ENCODE measurements at places on chromosomes 1 and 21.

GRCh38 chr1:157106813-157107189, 7.2 kb upstream of the ETV3L start:
- DNase-seq = no peak

DNA sequence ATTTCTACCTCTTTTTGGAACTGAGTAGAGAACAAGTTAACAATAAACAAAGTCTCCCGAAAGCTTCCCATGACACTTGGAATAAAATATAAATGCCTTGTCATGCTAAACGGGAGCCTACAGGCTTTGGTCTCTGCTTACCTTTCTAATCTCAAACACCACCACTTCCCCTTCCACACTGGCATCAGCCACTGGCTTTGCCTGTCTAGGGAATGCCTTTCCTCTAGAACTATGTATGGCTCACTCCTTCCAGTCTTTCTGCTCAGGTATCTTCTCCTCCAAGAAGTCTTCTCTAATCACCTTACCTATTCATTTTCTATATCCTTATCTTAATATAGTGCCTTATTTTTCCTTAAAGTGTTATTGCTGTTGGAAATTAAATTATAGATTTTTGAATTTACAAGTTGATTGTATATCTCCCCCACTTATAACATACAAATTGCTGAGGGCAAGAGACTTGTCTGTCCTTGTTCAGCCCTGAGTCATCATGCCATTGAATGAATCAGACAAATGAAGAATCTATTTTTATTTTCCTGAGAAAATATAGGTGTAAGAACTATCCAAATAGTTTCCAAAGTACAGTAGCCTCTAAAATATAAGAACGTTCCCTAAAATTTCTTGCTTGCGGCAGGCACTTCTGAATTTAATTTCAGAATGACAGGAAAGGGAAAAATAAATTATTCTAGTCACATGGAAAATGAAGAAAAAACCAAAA, 119.2 kb downstream of the TM2D1 start:
- DNase-seq = no peak

- DNase-seq = no peak
These were observed 198.9 kb downstream of the LRRC7 start for GRCh38 chr1:69766431-69767180.

DNA sequence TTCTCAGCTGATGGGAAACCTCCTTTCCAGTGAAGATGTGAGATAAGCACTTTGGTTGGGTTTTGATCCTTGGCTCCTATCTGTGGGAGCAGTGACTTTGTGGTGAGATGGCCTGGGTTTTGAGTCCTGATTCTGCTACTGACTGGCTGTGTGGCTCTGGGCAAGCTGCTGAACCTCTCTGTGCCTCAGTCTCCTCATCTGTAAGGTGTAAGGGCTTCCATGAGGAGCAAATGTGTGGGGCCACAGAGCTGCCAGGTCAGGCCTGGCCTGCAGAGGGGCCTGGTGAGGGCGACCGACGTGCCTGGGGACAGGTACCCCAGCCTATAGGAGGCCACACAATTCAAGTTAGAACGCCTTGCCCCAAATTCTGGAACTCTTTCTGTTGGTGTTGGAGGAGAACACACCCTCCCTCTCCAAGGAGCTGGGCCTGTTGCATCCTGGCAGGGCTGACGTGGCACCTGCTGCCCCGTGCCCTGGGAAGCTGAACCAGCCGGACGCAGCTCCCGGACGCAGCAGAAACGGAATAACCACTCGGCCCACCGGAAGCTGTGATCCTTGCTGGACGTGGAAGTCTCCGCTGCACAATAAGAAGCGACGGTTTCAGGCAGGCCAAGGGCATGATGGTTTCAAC, 62.7 kb downstream of the AGPAT3 start:
- peak; percentile 49 for DNase-seq

DNA sequence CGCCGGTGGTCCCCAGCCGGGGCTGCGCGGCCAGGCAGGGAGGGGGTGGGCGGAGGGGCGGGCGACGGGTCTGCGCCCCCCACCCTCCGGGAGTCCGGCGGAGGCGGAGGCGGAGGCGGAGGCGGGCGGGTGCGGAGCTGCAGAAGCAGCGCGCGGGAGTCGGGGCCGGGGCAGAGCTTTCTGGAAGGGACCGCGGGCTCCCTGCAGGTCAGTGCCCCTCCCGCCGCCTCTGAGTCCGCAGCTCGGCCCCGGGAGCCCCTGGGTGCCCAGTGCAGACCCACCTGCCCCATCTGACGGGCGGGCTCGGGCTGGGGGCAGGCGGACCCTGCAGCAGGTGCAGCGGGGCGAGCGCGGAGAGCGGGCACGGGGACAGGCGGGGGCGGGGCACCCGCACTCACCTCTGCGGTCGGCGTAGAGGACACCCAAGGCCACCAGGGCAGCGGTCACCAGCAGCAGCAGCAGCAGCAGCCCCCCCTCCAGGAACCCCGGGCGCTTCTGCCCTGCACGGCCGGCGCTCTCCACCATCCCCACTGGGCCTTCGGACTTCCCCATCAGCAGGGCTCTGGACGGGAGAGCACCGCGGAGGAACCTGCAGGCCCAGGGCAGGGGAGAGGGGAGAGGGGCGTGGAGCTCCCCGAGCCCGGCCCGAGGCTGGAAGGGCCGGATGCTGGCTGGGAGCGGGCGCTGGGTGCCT, 3.7 kb downstream of the MMEL1 start:
- DNase-seq = no peak

GRCh38 chr1:3018576-3018975, 2.7 kb upstream of the ACTRT2 start:
- DNase-seq = no peak

- DNase-seq = no peak
These were observed 66.0 kb downstream of the OLIG1 start for GRCh38 chr21:33135925-33136324.

DNA sequence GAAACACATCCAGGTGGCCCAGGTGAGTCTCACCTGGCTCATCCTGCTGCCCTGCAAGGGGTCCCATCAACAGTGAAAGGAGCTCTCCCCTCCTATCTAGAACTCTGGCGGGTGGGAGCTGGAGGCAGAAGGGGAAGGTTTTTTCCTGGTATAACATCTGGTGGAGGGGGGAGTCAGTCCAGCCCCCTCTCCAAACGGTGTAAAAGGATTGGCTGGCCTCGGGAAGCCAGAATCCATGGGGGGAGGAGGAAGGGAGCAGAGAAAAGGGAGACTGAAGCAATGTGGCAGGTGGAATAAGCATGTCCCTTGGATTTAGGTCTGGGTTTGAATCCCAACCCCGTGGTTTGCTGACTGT, 1.2 kb upstream of the CAMK2N1 start:
- DNase-seq = no peak

GRCh38 chr1:112092656-112093371, 103.3 kb upstream of the KCND3 start:
- no peak for DNase-seq

- no peak for DNase-seq
These were observed 21.2 kb downstream of the TP73 start for GRCh38 chr1:3673381-3674099.

All from gastrocnemius medialis (tissue), 4 donors.